WTC11 (cell line): ENCODE measurements at places on chromosomes 5 and 9. TPM values are rescaled to one million over a fixed set of nuclear protein-coding genes. Genes with fewer than 3 reads are reported as not detected.
A peak's percentile ranks its signal among the peaks of the same experiment; 100 is the strongest.

Gene SCGB3A2
- 57.3 to 79.1 TPM (median 66.0 TPM) in 3 replicates for total RNA-seq

Gene PCDHGB1
- total RNA-seq: 4.9 to 5.6 TPM (median 5.5 TPM) in 3 replicates

GRCh38 chr9:131799177-131799823, 59.4 kb upstream of the RAPGEF1 start:
- DNase-seq: peak; percentile 82

- no peak for DNase-seq
Observed at GRCh38 chr9:104923289-104923688, 4.7 kb downstream of the ABCA1 start.

- DNase-seq: no peak
Observed at GRCh38 chr5:44942524-44943001, 133.8 kb downstream of the MRPS30 start.

- no peak for DNase-seq
Observed at GRCh38 chr5:52692606-52693005, 95.1 kb upstream of the ITGA1 start.

DNA sequence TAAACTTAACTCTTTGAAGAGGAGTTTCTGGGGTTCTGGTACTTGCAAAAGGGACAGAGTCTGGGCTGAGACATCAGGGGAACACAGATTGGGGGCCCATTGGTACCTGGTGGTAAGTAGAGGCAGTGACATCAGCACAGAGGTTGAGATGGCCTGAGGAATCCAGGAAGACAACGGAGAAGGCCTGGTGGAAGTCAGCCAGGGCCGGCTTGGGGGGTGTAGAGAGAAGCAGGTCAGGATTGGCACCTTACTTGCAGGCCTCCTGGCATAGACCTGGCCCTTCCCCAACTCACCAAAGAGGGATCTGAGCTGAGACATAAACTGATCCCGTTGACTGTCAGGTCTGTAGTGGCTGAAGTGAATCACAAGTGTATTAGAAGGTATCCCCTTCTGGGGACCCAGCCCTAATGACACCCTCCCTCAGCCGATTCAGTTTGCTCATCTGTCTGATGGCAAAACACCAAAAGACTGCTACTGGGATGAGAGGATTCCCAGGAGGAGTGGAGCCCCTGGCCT, 5.5 kb downstream of the NOL6 start:
- no peak for DNase-seq

- no peak for DNase-seq
Observed at GRCh38 chr5:61624553-61625136, 292.6 kb downstream of the ZSWIM6 start.

GRCh38 chr9:128937310-128938165, 9.9 kb downstream of the DOLK start:
- no peak for DNase-seq

Gene QRFP
- not detected in 3 replicates for total RNA-seq

DNA sequence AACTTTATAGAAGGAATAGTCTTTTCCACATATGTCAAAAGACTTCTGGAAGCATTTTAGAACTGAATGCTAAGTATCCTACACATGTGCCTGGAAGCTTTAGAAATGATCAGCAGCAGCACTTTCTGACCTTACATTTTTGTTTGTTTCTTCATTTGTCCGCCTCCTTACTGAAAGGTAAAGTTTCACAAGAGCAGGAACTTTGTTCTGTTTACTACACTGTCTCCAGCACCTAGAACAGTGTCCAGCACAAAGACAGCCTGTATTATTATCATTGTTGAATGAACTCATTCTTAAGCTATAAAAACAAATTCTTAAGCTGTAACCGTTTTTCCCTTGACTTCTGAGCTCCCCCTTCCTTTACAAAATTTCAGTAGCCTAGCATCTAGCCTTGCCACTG, 14.8 kb downstream of the PIP5K1B start:
- DNase-seq: no peak

DNA sequence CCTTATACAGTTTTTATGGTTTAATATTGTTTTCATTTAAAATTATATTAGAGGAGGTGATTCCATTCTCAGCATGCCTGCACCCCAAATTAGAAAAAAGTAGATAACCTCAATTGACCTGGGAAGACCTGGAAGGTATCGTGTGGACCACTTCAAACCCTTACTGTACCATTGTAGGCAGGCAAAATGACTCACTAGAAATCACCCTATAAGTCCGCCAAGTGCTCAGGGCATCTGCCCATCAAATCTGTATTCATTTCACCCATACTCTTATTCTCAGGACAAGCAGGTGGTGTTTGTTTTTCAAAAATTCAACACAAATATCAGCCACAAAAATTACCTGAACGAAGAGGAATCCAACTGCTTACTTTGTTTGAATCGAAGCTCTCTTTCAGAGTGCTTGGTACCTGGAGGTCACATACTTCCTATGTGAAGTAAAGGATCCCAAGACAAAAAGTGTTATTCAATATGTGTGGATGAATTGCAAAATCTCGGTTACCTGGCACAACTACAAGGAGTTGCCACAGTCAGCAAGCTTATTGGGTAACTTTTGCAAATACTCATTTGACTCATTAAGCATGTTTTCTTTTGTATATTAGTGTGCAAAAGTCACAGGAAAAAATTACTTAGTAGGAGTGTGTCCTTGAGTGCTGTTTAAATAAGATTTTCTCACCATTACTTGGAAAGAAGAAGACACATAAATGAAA, 216.2 kb downstream of the ENC1 start:
- no peak for DNase-seq

DNA sequence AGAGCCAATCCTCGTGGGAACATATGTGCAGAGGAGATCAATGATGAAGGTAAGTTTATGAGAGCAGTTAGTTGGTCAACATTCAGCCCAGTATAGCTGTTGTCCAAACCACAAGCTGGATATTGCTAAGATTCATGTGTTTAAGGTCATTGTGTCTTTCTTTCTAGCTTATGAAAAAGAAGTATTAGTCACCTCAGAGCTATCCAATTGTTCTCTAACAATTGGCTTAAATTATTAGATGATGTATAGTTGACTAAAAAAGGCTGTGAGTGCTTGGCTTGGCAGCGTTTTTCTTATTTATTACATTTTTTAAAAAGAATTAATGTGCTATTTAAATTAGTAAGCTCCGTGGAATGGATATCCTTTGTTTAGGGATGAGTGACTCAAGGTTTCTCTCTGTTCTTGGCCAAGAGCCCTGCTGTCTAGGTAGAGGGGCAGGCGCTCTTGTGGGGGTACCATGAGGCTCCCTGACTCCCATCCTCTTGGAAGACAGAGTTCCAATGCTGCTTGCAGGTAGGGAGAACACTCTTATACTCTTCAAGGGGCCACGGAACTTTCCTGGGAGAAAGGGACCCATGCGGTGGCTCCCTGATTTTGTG, 487.4 kb downstream of the IRX1 start:
- no peak for DNase-seq

DNA sequence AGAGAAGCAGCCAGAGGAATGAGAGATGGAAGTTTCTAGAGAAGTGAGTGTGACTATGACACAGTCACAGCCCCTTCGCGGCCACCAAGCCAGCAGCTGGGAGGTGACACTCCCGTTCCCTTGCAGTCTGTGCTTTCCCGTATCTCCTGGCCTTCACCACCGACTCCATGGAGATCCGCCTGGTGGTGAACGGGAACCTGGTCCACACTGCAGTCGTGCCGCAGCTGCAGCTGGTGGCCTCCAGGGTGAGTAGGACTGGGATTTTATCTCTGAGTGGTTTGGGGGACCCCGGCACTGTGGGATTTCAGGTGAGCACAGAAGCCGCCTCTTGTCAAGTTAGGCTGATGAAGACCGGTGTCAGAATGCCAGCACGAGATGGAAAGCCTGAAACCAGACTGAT, 12.1 kb upstream of the SLC2A8 start:
- DNase-seq: peak; percentile 36

DNA sequence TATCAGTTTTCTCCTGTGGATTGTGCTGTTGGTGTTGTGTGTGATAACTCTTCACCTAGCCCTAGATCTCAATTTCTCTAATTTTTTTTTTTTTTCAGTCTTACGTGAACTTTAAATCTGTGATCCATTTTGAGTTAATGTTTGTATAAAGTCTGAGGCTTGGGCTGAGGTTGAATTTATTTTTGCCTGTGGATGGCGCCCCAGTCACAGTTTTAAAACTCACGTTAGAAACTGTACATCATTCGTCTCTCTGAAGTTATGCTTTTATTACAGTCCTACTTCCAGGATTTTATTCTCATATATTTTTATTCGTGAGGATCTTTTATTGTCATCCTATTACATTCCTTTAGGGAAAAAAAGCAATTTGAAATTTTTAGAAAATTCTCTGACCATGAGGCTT, 103.1 kb downstream of the EHMT1 start:
- DNase-seq: no peak

Gene DCTN3
- 23.8 to 28.7 TPM (median 27.5 TPM) in 3 replicates for total RNA-seq

Gene PCDHB12
- 2.7 to 3.1 TPM (median 3.1 TPM) in 3 replicates for total RNA-seq

Gene PRLR
- 1.9 to 3.2 TPM (median 1.9 TPM) in 3 replicates for total RNA-seq

Gene ARL14EPL
- total RNA-seq: not detected in 3 replicates

DNA sequence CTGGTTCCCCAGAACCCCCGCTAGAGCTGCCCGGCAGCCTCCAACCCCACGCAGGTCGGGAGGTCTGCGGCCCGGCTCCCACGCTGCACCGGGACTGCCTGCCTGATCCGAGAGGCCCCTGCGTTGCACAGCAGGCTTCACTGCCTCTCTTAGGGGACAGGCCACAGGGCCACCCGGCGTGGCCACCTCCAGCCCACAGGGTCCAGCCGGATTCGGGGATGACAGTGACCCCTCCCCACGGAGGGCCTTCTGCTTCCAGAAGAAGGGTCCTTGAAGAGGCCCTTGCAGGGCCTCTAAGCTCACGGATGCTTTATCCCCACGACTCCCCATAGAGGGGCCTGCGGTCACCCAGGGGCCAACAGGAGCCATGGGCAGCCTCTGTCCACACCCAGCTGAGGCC, 66.1 kb upstream of the PPP1R26 start:
- DNase-seq: no peak

- no peak for DNase-seq
Observed at GRCh38 chr9:33142535-33142934, 24.6 kb downstream of the B4GALT1 start.

Gene PPP2R2B
- 12.7 to 20.3 TPM (median 13.2 TPM) in 3 replicates for total RNA-seq

- DNase-seq: no peak
Observed at GRCh38 chr9:34145165-34145564, 18.7 kb upstream of the DCAF12 start.

DNA sequence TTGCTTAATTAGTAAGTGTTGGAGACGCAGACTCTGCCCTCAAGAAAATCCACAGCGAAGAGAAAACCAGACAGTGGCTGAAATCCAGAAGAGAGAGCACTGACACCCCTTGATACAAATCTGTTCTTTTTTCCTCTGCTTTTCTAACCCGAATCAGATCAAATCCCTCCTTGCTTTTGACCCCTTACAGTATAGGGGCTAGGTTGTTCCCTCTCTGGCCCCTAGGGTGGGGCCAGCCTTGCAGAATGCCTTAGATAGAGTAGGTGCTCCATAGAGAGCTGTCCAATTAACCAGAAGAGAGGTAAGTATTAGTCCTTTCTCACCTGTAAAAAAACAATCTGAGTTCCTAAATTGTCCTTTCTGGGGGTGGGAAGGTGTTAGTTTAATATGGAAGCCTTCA, 10.1 kb downstream of the C1QTNF2 start:
- no peak for DNase-seq

DNA sequence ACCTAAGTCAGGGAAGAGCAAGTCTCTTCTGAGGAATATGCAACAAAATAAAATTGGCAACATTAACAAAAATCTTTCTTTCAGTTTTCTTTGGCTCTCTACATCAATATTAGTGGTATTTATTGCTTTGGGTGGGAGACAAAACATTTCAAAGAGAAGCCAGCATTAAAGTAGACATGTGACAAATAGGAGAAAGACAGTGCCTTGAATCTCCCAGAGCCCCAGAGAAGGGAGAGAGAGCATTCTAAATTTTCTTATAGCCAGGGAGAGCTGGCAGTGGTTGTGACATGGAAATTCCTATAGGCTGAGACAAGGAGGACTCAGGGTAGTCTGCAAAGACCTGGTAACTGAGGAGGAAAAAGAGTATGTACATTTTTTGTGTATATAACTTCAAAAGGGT, 79.4 kb upstream of the NREP start:
- no peak for DNase-seq

Gene F2RL2
- 0.11 TPM in 1 of 3 replicates, not detected in the others for total RNA-seq

GRCh38 chr5:16593013-16593412, 23.8 kb downstream of the RETREG1 start:
- DNase-seq: no peak

DNA sequence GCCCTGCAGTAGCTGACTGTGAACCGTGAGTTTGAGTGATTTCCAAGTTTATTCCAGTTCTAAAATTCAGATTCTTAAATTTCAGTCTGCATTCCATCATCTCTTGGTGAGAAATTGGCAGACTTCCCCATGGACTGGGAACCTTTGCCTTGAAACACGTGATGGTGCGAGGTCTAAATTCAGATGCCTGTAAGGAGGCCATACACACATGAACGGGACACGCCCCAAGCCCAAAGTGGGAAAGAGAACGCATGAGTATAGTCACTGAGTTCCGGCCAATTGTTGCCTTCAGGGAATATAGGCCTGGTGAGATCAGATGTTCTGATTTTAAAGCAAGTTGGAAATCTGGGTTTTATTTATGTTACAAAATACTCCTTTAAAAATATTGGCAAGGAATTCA, 1084.4 kb upstream of the WWC1 start:
- no peak for DNase-seq

Gene SLC34A3
- total RNA-seq: 0.13 to 0.23 TPM (median 0.14 TPM) in 3 replicates

- no peak for DNase-seq
Observed at GRCh38 chr9:77750981-77751340, 102.8 kb upstream of the GNA14 start.

- DNase-seq: no peak
Observed at GRCh38 chr9:27181381-27181780, 72.4 kb downstream of the TEK start.

- no peak for DNase-seq
Observed at GRCh38 chr5:163305655-163306054, 131.7 kb upstream of the CCNG1 start.

DNA sequence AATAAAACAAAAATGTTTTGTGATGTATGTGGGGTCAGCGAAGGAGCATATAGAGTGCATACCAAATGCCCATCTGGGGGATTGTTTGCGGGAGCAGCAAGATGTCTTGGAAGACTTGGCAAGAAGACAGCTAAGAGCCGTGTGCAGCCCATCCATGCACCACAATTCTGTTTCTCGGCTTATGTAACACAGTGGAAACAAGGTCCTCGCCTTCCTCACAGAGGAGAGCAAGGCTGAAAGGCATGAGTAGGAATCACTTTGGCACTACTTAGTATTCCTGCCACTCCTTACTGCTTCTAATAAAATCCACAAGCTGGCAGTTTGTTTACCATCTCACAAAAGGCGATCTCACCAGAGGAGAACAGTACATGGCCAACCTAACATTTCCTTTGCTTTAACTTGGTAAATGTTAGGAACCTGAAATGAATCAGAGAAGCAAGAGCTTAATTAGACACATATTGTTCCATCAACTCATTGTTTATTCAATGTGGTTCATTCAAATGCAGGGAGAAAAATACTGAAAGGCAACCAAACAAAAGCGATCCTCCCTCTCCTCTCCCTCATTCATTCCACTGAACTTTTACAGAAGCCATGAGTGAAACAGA, 648.1 kb downstream of the ACTL7B start:
- DNase-seq: no peak

Gene CNTFR
- total RNA-seq: 8.7 to 18.0 TPM (median 9.9 TPM) in 3 replicates

GRCh38 chr9:95242613-95243012, 74.9 kb downstream of the FANCC start:
- no peak for DNase-seq

GRCh38 chr9:115522912-115523311, 405.0 kb upstream of the TNC start:
- DNase-seq: no peak

GRCh38 chr9:133203506-133204075, 5.5 kb downstream of the OBP2B start:
- DNase-seq: no peak

GRCh38 chr9:86550401-86550800, 196.2 kb upstream of the TUT7 start:
- DNase-seq: no peak

GRCh38 chr5:44536650-44537260, 147.5 kb upstream of the FGF10 start:
- DNase-seq: peak; percentile 39

Gene ENHO
- 26.9 to 28.3 TPM (median 27.9 TPM) in 3 replicates for total RNA-seq

Gene AFAP1L1
- 5.7 to 8.4 TPM (median 6.9 TPM) in 3 replicates for total RNA-seq
